ENCODE measurements at places on chromosomes 2 and 18.

DNA sequence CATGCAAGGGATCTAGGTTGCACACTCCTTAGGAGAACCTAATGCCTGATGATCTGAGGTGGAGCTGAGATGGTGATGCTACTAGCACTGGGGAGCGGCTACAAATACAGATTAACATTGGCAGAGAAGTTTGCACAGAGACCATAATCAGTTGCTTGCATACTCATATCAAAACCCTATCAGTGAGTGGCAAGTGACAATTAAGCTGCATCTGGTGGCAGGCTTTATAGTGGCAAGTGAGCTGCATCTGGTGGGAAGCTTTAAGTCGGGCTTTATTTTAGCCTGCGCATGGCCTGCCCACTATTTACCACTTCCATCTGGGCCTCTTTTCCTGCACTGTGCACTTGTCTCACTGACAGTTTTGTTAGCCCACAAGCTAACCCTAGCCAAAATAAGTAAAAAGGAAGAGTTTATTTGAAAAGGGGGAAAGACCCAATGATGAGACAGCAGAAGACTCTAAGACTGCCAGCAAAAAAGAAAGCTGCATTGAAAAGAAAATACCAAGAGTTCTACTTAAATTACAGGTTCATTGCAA, 140.9 kb upstream of the B3GNT2 start:
- DNase-seq: no peak

DNA sequence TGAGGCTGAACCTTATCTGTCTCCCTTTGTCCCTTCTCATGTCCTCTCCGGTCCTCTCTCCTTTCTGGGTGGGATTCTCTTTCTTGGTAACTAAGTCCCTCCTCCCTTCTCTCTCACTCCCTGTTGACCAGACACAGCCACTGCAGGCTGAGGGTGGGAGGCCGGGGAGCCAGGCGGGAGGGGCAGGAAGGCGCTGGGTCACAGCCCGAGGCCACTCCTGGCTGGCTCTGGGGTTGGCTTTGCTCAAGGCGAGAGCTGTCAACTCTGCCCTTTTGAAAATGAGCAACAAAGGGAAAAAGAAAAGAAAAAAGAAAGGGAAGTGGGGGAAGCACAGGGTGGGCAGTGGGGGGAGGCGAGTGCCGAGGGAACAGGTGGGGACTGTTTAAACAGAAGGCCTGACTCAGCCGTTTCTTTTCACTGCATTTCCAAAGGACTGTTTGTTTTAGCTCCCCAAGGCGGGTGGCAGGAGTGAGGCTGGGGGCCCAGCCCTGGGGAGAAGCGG, 70.5 kb upstream of the IGFBP5 start:
- DNase-seq: no peak

DNA sequence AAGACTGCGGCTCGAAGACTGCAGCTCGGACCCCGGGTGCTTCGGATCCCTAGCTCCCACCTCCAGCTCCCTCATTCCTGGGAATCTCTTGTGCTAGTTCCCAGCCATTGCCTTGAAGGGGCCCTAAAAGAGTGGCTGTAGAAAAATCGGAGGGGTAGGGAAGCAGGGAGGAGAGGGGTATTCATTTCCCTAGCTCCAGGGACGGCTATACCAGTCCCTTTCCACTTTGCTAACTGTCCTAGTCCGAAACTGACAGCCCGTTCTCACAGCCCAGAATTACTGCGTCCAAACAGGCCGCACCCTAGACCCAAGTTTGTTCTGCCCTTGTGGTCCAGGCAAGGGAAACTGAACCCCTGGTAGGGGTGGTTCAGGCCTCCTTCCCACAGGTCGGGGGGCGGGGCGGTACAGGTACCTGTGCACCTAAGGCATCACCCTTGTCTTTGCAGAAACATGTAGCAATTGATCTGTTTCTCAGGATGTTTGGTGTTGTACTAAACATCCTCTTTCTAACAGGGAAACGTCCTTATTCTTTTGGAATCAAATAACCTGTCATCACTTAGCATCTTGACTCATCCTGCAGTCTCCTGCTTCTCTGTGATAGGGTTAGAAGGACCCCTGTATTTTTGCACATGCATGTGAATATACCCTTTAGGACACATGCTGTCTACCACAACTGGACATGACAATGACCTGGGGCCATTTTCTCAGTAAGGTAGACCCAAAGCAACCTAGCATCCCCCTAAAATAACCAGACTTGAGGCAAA, 4.0 kb downstream of the EMX1 start:
- DNase-seq: no peak

DNA sequence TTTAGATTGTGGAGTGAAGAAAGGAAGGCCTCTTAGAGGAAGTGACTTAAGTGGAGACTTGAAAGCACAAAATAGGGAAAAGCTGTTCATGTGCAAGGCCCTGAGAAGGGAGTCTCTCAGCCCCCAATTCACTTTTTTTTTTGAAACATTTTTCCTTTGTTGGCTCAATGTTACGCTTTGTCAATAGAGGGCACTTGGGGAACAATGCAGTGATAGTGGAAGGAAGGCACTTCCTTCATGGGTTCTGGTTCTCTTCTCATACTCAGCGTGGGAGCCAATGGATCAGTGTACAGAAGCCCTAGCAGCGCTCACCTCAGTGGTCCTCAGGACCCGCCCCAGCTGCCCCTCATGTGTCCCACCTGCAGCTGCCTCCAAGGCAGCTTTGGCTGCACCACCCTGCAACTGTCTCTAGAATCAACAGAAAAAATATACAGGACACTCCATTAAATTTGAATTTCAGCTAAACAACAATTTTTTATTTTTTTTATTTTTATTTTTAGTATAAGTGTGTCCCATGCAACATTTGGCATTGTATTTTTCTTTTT, 8.6 kb upstream of the C2orf42 start:
- no peak for DNase-seq

DNA sequence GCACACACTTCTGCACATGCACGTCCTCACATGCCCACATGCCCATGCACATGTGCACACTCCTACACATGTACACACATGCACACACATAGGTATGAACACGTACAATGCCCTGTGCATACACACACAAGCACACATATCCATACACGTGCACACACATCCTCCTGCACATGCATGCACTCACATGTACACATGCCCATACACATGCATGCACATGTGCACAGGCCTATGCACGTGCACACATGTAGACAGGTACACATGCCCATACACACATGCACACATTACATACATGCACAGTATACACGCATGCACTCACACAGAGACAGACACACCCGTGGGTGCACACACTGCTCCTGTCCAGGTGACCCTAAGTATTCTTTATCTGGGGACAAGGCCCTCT, 34.3 kb downstream of the GPC1 start:
- DNase-seq: no peak
